Left ventricle myocardium inferior (tissue), 1 donor: ENCODE measurements at places on chromosomes 5 and 9.
A peak's percentile ranks its signal among the peaks of the same experiment; 100 is the strongest.

DNA sequence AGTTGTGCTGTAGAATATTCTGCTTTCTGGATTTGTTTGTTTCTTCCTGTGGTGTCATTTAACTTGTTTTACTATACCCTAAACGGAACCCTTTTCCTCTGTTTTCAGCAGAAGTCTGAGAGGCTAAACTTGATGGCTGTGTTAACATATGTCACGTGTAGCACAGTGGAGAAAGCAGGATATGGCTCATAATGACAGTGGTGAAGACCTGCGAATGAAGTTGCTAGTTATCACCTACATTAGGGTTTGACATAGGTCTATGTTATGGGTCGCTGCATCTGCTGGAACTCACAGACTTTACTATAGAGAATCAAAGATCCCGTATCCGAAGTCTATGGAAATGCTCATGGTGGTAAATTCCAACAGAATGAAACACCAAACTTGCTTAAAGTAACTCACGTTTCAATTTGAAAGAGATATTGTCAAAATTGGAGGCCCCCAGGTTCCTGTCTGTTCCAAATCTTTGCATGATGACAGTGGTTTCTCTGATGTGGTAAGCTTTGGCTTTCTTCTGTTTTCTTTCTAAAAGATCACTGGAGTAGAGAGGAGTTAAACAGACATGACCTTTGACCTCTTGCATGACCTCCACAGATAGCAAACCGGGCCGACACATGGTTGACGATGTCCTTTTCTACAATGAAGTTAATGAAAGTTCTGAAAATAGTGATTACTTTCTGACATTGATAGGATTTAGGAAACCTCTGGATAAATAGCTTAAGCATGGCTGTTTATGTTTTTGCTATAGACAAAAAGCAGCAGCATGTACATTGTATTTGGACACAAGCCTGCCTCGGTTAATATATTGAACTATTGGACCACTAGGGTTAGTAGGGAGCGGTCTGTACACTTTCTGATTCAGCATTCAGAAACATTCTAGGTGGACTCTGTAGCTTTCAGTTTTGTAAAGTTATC is 3.1 kb upstream of the CATSPER3 start:
- no peak for DNase-seq

DNA sequence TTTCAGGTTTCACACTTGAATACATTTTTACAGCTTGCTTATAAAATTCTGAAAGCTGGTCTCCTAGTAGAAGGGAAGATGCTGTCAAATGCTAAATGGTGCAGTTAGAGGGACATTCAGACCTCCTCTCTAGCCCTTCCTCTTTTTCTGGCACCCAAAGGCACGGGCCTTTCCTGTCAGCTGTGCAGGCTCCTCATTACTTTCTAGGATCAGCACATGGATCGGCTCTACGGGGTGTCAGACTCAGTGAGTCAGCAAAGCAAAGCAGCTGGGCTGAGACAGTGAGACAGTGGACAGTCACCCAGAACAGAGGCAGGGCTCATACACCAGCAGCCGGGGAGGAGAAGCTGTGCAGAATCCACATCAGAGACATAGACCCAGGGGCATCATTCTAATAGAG is 80.0 kb upstream of the TNC start:
- DNase-seq, result peak; percentile 28

DNA sequence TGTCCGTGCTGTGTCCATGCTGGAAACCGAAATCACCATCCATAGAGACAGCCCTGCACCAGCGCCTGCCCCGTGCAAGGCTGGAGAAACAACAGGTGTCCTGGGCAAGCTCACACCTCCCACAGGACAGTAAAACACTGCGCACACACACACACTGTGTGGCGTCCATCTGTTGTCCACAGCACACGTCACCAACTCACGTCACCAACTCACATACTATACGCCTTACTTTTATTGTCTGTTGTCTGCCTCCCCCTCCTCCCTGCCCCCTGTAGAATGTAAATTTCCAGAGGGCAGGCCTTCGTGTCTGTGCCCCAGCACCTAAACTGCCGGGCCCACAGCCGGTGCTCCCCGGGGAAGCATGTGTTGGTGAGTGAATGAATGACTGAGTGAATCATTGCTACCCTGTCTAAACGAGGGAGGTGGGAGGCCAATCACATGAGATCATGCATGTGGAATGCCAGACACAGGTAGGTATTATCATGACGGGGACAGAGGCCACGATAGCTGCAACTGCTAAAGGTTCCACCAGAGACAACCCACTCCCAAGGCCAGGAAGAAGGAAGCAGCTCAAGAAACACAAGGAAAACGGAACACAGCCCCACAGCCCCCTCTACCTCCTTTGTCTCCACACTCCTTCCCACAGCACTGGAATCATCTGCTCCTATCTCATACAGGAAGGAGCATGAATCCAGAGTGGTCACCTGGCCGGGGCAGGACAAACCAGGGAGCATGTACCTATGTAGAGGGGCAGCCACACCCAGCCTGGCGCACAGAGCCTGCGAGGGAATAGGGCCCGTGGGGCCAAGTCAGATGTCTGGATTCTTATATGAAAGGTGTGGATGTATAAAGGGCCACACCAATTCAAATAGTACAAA is 41.9 kb downstream of the STK10 start:
- no peak for DNase-seq

- no peak for DNase-seq
These were observed 36.7 kb downstream of the COL23A1 start for GRCh38 chr5:178553517-178553916.

- DNase-seq, result no peak
These were observed 184.6 kb downstream of the ACTL7B start for GRCh38 chr9:108671176-108671575.

DNA sequence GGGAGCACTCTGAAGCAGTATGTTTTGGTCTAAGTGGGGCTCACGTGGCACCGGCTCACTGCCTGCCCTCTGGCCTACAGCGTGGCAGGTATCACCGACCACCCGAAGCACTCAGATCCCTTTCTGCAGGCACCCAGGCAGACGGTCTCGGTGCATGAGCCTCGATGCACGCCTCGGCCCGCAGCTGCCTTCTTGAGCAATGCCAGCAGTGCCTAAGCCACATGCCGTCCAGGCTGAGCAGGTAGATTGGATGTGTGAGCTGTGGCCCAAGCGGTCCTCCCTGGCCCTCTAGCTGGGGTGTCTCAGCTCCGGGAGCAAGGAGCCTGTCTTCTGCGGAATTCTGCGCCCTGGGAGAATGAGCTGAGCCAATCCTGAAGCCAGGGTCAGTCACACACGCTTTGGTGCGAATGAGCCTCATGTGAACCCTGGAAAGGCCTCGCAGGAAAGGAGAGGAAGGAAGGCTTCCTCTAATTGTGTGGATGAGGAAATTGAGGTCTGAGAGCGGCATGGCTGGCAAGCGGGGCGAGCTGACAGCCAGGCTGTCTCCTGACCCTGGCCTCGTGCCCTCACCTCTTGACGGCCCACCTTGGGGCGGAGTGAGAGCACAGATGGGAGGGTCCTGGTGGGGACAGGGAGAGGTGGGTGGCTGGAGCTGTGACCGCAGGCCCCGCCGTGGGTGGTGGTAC is 14.4 kb downstream of the RXRA start:
- peak; percentile 67 for DNase-seq

DNA sequence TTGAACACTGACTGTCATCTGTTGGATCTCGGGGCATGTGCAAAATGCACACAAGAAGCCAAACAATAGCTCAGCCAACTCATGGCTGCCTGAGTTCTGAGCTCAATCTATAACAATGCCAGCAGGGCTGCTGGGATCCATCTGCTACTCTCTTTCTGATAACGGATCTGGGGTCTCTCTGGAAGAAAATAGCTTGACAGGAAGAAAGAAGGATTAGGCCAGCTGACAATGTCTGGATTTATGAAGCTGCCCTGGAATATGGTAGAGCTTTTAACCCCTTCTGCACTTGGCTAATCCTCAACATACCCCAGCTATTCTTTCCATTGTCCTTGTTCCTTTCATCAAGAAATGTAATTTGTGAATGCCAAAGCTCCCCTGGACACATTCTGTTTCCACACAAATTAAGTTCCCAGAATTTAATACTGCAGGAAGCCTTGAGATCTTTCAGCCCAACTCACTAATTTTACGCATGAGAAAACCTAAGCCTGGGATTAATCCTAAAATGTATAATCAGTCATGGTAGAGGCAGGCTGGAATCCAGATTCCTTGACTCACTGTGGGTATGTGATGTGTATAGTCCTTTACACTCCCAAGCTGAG is 62.7 kb upstream of the PCA3 start:
- no peak for DNase-seq

GRCh38 chr9:20242510-20243189 is 379.6 kb downstream of the MLLT3 start:
- DNase-seq, result no peak

- DNase-seq, result no peak
These were observed 60.8 kb downstream of the AOPEP start for GRCh38 chr9:94787266-94787665.

DNA sequence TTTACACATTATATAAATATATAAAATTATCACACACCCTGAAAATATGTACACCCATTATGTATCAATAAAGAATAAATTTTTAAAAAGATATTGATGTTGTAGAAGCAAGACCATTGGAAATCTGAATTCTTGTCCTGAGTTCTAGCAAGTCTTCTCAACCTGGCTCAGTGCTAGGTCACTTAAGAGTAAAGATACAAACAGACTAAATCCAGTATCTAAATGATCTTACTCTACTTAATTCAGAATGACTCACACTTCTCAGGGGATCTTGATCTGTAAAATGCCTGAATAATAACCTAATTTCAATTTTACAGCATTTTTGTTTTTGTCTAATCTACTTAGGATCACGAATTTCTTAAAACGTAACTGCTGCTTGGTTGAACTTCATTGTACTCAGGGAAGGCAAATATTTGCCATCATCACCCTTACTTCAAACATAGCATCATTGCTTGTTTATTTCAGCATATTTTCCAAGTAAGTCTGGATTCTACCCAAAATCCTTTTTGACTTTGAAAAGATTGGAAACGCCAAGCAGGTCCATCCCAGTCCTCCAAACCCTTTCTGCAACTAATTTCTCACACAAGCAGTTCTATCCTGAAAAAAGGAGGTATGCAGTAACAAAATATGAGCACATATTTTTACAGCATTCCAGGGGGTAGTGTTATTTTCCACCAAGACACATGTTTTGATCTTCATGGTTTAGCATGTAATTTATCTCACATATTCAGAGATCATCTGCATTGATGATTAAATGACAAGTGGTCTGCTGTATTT is 582.6 kb downstream of the PSAT1 start:
- DNase-seq, result no peak

GRCh38 chr5:21882074-21882745 is 970.9 kb downstream of the CDH12 start:
- no peak for DNase-seq

- DNase-seq, result peak; percentile 24
These were observed 91.5 kb upstream of the NFIL3 start for GRCh38 chr9:91515074-91515687.

DNA sequence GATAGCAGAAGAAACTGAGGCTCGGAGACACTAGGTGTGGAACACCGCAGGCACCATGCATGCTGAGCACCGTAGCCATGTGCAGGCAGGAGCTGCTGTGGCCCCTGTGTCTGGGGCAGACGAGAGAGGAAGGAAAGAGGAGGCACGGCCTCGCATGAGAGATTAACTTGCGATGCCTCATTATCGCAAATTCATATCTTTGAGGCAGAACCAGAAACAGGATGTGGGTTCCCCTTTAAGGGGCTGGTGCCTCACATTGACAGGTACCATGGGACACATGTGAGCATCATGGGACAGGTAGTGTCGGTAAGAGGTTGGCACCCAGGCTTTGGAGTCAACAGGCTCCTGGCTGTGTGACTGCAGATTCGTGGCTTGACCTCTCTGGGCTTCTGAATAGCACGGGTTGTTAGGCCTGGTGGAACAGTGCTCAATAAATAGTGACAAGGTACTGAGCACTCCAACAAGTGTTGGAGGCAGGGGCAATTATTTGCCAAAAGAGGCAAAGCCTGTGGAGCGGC is 40.8 kb downstream of the NAIF1 start:
- DNase-seq, result no peak

DNA sequence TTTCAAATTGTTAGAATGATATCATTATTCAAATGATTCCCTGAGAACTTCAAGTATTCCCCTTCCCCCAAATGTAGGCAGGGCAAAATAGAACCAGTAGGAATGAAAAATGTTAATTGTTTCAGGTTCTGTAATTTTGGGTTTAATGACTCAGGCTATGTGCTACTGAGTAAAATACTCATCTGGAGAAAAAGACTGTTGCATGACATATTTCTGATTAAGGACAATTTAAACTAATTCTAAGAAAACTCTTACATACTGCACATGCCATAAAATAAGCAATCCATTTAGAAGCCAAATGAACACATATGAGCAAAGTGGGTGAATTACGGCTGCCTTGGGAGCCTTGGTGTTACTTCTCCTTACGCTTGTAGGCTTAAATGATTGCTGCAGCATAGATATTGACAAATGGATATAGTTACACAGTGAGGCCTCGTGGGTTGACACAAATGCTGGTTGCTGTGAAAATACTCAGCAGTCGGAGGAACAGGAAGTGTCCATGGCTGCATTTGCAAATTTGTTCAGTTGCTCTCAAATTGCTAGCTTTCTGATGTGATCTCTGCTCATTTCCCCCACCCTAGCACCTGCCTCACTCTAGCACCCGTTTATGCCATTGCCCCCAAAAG is 174.9 kb upstream of the DMAC1 start:
- no peak for DNase-seq

GRCh38 chr5:52799358-52799982 is 11.8 kb downstream of the ITGA1 start:
- DNase-seq, result peak; percentile 29

- peak; percentile 46 for DNase-seq
These were observed 24.0 kb downstream of the HNRNPK start for GRCh38 chr9:83956086-83956435.

- DNase-seq, result no peak
These were observed 377.6 kb downstream of the DNAH5 start for GRCh38 chr5:13566871-13567339.

GRCh38 chr9:129383561-129384490 is 205.8 kb upstream of the IER5L start:
- DNase-seq, result peak; percentile 88

DNA sequence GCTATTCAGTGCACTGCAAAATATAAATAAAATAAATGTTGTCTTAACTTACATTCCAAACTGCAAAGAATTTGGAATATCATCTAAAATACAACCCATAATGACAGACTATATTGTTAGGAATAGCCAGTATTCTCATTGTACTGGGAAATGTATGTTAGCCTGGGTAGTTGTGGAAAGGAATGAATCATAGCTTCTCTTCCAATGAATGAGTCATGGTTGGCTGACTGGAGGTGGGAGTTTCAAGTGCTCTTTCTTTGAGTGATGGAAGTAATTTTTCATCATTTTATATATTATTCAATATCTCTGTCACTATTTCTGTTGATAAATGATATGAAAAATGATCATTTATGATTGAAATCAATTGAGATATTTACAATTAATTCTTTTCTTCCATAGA is 158.6 kb upstream of the ARRDC3 start:
- no peak for DNase-seq

GRCh38 chr9:133105461-133105770 is 15.6 kb downstream of the RALGDS start:
- no peak for DNase-seq
